ENCODE measurements at places on chromosomes 3 and 15.

DNA sequence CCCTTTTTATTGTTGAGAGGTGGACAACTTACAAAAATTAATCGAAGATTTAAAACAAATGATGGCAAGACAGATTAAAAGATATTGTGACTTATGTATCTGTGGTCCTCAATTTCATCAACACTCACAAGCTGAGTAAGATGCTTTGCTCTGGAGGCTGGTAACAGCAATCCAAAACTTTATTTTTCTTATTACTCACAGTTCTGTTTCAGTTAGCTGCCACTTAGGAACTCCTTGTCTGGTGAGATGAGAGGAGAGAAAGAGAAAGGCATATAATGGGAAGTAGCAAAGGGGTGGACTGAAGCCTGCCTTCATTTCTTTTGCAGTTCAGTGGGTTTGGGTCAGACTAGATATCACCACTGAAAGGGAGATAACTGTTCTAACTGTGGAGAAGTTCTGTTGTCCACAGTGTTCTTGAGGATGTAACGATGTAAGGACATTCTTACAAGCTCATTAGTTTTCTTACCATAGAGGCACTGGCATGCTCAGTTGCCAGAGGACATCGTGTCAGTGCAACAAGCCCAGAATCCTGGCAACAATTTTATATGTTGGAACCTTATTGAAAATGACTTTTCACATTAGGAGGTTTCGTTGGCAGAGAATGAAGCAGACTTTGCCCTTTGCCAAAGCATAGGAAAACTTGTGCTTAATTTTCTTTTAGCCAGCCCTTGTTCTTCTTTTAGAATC, 93.6 kb downstream of the PLCL2 start:
- DNase-seq = peak; percentile 23

- no peak for DNase-seq
Observed at GRCh38 chr3:24388159-24388558, 106.5 kb downstream of the THRB start.

GRCh38 chr15:48073881-48074280, 46.9 kb upstream of the SLC24A5 start:
- no peak for DNase-seq

DNA sequence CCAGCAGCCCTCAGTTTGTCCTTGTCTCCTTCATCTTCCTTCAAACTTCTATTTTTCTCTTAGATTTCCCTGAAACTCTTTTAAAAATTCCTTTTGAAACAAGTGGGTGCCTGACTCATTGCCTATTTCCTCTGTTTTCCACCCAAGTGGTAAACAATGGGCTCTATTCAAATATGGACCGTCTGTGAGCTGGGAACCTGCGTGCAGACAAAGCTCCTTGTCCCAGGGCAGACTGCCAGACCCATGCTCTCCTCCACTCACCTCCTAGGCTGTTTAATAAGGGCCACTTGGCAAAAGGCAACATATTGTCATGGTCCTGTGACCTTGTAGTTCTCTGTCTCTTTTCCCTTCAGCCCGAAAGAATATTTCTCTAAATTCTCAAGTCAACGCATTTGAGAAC, 332.7 kb upstream of the THBS1 start:
- peak; percentile 68 for DNase-seq

DNA sequence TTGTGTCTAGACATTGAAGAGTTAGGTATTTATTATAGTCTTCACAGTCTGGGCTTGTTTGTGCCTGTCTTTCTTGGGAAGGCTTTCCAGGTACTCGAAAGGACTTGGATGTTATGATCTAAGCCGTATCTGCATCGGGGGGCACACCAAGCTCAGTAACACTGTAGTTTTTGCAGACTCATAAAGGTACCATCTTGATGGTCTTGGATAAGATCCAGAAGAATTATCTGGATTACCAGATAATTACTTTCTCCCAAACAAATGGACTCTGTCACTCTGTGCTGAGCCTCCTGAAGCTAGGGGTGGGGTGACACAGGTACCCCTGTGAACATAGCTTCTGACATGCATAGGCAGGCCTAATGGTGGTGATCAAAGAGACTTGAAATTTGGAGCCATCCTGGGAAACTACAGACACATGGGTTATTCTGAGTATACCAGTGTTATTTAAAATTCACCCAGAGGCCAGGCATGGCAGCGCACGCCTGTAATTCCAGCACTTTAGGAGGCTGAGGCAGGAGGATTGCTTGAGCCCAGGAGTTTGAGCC, 238.6 kb upstream of the TPM1 start:
- no peak for DNase-seq

DNA sequence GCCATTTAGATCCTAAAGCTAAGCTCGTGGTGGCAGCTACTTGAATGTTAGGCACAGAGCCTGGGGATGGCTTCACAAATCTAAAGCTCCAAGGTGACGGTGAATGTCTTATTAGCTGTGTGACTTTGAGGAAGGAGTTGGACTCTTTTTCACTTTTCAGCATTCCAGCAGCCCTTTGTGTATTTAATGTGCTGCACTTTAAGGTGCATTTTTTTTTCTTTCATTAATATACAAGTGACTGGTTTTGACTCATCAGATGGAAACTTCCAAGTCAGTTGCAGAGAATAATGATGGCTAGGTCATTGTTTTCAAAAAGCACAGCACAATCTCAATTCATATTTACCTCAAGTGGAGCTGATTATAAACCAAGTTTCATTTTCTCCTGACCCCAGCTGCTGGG, 55.8 kb downstream of the TMED3 start:
- no peak for DNase-seq

GRCh38 chr3:47407896-47408838, 27.3 kb downstream of the PTPN23 start:
- no peak for DNase-seq

- DNase-seq = peak; percentile 59
Observed at GRCh38 chr3:176430244-176431037, 766.8 kb downstream of the TBL1XR1 start.

- DNase-seq = no peak
Observed at GRCh38 chr3:42639192-42639591, 14.3 kb upstream of the ZBTB47 start.

DNA sequence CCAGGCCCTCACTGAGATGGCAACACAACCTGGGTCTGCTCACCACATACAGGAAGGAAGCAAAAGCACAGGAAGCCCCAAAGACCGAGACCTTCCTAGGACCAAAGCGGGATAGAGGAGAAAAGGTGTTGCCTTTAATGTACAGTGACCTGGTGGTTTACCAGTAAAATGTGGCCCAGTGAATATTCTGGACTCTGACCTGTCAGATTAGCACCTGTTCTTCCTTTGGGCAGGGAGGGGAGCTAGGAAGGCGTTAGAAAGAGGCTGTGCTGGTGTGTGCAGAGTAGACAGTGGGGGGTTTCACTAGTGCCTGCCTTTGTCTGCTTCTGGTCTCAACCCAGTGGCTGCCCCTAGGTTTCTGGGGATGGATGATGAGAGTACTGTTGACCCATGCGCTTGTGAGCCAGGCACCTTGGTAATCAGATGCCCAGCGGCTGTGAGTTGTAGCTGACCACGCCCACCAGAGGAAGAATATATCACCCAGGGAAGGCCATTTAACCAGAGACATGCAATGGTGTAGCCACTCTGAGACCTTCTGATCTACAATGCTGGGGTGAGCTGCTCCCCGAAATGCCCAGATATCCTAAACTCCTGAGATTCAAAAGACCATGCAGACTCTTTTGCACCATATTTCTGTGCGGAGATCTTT, 90.1 kb upstream of the NEO1 start:
- DNase-seq = no peak

DNA sequence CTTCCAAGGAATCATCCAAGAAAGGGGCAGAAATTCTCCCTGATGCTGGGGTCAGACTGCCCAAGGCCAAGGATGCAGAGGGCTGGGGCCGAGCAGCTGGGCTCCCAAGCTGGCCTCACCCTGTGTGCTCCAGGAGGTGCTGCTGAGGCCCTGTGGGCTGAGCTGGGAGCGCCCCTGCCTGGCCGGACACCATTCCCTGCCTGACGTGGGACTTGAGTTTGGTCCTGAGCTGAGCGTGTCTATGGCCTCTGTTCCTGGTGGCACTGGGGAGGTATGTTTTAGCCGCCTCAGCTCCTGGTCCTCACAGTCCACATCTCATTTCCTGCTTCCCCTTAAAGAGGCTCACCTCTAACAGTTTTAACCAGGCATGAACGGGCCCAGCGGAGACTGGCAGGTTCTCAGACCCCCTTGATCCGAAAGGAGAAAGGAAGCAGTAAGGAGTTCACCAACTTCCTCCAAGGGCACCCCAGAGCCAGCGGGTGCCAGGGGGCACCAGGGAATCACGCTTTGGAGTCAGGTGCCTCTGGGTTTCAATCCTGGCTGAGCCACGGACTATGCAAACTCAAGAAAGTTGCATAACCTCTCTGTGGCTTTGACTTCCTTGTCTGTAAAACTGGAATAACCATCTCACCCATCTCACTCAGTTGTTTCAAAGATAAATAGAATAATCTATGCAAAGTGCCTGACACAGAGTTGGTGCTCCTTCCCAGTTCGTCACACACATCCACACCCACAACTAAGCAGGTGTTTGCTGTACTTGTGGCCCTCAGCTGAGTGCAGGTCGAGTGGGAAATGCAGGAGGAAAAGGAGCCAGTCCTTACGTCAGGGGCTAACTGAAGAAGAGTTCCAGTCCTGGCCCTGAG, 48.6 kb downstream of the SLC12A8 start:
- DNase-seq = no peak

- DNase-seq = no peak
Observed at GRCh38 chr15:81530271-81530691, 156.3 kb upstream of the TMC3 start.
